Stimulated activated CD4-positive, alpha-beta T cell treated with anti-CD3 and anti-CD28 coated beads, Interleukin-1b, Interleukin-23, amount 100 ng/mL, for 1 hour (primary cell): ENCODE measurements at places on chromosomes 16 and 17.

DNA sequence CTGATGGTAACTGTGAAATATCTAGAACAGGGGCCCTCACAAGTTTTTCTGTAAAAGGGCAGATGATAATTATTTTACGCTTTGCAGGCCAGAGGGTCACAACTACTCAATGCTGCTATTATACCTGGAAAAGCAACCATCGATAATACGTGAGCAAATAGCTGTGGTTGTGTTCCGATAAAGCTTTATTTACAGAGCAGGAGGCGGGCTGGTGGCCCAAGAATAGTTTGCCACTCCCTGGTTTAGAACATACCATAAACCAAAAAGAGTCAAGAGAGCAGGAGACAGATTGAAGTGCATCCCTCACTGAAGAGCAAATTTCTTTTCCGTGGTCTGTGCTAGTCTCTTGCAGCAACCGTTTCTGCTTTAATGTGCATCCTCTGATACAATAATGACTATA lies 77.9 kb upstream of the DYNLRB2 start:
- DNase-seq, result no peak

DNA sequence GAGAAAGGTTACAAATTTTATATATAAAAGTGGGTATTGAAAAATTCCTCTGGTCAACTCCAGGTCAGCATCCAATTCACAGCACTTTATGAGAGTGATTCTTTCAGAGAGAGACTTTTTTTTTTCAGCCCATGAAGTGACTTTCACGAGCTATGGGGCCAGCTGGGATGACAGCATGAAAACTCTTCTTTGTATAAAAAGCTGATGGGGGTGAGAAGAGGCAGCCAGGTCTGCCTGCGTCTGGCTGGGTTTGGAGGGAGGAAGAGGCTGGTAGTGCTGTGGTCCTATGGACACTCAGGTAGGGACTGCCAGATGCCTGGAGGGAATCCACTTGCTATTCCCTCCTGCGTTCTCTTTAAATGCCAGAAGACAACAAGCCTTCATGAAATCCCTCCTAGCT lies 250.6 kb downstream of the UTP18 start:
- DNase-seq, result no peak

GRCh38 chr17:75827308-75828075 lies 16.7 kb downstream of the UNC13D start:
- no peak for DNase-seq

GRCh38 chr17:31053071-31053470 lies 41.7 kb upstream of the NF1 start:
- DNase-seq, result no peak

- no peak for DNase-seq
Measured at GRCh38 chr16:24624102-24624501, 84.7 kb downstream of the RBBP6 start.
